ENCODE measurements at places on chromosomes 13 and 19. TPM values are rescaled to one million over a fixed set of nuclear protein-coding genes. Genes with fewer than 3 reads are reported as not detected.

DNA sequence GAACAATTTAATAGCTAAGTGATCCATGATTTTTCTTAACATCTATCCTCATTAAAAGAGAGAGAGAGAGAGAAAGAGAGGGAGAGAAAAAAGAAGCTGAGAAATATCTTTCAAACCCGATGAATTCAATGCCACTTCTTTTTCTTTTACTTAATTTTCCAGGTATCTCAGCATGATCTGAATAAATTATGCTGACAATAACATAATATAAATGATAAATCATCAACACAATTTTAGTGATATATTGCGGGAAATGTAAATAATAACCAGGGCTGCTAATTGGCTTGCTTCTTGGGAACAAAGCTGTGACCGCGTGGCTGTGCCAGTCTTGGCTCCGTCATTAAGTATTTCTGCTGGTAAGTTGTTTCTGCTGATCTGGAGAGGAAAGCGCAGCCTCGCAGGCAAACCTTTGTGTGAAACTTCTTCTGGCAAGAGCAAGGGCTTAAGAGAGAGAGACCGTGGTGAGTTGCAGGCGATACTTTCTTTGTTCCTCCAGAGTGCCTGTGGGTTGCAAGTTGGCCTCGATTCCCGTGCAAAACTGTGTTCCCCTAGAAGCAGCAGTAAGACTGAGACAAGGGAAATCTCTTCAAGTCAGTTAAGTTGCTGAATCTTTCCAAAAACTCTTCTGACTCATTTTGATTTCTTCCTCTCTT, 489.1 kb upstream of the TSHZ3 start:
- H3K27me3 ChIP-seq, result no peaks in the 10 kb centered on the region
- H3K4me3 ChIP-seq, result no peak overlapping the region
- H3K27ac ChIP-seq, result no peak overlapping the region
- no peak for DNase-seq

GRCh38 chr19:16893686-16893989, 4.8 kb downstream of the F2RL3 start:
- H3K4me3 ChIP-seq, result no peak overlapping the region
- no peak for DNase-seq
- no peak overlapping the region for H3K27ac ChIP-seq
- H3K27me3 ChIP-seq, result no peaks in the 10 kb centered on the region
- H3K36me3 ChIP-seq, result no peaks in the 10 kb centered on the region
- no peaks in the 10 kb centered on the region for H3K4me1 ChIP-seq

- H3K4me1 ChIP-seq, result no peaks in the 10 kb centered on the region
- peaks cover 24% of the 10 kb centered on the region for H3K27me3 ChIP-seq
- H3K36me3 ChIP-seq, result no peaks in the 10 kb centered on the region
- DNase-seq, result no peak
- no peak overlapping the region for H3K27ac ChIP-seq
Measured at GRCh38 chr19:29526730-29527499, 1.1 kb downstream of the VSTM2B start.

DNA sequence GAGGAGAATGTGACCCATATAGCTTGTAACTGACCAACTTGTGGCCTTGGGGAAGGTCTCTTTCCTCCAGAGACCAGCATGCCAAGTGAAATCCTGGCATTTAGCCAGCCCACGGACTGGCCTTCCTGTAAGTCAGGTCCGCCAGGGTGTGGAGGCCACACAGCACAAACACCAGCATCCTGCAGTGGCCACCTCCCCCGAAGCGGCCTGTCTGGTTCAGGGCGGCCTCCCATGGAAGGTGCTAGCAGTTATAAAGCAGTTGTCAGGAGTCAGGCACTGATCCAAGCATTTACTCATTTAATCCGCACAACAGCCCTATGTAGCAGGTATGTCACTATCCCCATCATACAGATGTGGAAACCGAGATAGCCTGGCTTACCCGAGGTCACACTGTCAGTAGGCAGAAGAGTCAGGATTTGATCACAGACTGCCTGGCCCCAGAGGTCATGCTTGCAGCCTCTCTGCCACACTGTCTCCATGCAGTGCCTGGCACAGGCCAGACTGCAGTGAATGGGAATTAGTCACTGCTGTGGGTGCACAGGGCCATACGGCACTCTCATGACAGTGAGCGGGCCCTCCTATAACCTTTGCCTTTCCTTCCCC, 36.7 kb downstream of the CAPN12 start:
- no peak overlapping the region for H3K4me3 ChIP-seq
- H3K4me1 ChIP-seq, result peaks cover 16% of the 10 kb centered on the region
- peaks cover 80% of the 10 kb centered on the region for H3K36me3 ChIP-seq

DNA sequence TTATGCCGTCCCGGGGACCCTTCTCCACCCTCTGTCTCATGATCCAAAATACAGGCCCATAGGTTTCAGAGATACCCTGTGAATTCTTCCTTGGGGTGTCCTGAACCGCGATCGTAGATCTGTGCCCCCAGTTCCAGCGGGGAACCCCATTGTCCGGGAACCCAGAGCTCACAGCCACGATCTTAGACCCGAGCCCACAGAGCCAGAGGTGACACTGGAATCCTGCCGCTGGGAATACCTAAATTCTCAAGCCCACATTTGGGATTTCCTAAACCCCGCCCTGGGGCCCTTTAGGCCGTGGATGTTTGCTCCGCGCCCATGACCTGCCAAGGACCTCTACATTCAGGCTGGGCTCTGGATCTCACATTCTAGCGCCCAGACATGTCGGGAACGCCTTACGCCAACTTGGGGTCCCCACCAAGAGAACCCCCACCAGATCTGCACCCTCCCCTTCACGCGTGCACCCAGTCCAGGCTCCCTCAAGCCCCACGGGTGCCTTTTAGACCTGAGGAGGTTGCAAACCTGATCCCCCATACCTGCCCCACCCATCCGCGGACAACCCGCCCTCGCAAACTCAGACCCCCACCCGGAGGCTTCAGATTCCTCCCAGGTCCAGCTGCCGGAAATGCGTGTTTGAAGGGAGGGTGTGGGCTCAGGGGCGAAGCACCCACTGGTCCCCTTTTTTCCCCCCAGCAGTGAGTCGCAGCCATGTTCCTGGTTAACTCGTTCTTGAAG, 605 bp downstream of the CAPNS1 start:
- peak overlapping the region; percentile 68 for H3K4me3 ChIP-seq
- DNase-seq, result peak; percentile 56
- peaks cover 18% of the 10 kb centered on the region for H3K4me1 ChIP-seq
- H3K27me3 ChIP-seq, result no peaks in the 10 kb centered on the region
- H3K36me3 ChIP-seq, result no peaks in the 10 kb centered on the region

- H3K36me3 ChIP-seq, result no peaks in the 10 kb centered on the region
- no peaks in the 10 kb centered on the region for H3K27me3 ChIP-seq
- no peaks in the 10 kb centered on the region for H3K4me1 ChIP-seq
Measured at GRCh38 chr13:99432609-99433542, 68.4 kb upstream of the TM9SF2 start.

GRCh38 chr13:52374873-52375411, 31.0 kb downstream of the THSD1 start:
- no peak overlapping the region for H3K4me3 ChIP-seq
- no peak overlapping the region for H3K27ac ChIP-seq
- no peaks in the 10 kb centered on the region for H3K36me3 ChIP-seq
- H3K4me1 ChIP-seq, result no peaks in the 10 kb centered on the region
- H3K27me3 ChIP-seq, result no peaks in the 10 kb centered on the region

DNA sequence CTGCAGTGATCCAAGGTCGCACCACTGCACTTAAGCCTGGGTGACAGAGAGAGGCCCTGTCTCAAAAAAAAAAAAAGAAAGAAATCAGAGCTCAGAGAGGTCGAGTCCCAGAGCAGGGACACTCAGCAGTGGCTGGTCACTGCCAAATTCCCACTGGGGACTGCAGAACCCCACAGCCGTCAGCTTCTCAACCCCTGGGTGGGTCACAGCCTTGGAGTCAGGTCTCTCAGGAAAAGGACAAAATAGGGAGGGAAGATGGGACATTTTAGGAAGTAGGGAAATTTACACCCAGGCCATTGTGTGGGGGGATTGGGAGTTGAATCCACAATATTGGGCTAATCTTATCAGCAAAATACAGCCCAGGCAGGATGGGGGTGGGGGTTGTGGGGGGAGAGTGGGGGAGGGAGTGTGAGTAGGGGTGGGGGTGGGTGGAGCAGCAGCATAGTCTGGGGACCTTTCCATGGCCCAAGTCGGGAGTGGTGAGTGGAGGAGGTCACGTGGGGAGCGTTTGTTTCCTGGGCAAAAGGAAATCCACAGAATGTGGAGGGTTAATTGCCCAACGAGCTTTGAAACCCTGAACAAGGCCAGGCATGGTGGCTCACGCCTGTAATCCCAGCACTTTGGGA, 5.0 kb upstream of the CCDC194 start:
- H3K27me3 ChIP-seq, result no peaks in the 10 kb centered on the region
- H3K4me3 ChIP-seq, result no peak overlapping the region
- H3K27ac ChIP-seq, result no peak overlapping the region
- no peaks in the 10 kb centered on the region for H3K36me3 ChIP-seq
- no peaks in the 10 kb centered on the region for H3K4me1 ChIP-seq
- no peak for DNase-seq

GRCh38 chr13:101838323-101838722, 385.8 kb downstream of the ITGBL1 start:
- H3K27me3 ChIP-seq, result no peaks in the 10 kb centered on the region
- H3K36me3 ChIP-seq, result no peaks in the 10 kb centered on the region
- DNase-seq, result no peak
- no peak overlapping the region for H3K4me3 ChIP-seq
- H3K27ac ChIP-seq, result no peak overlapping the region

- no peak overlapping the region for H3K4me3 ChIP-seq
- H3K36me3 ChIP-seq, result no peaks in the 10 kb centered on the region
- no peak for DNase-seq
- H3K27me3 ChIP-seq, result no peaks in the 10 kb centered on the region
- no peak overlapping the region for H3K27ac ChIP-seq
- H3K4me1 ChIP-seq, result peaks cover 16% of the 10 kb centered on the region
Measured at GRCh38 chr19:39941615-39942365, 7.4 kb upstream of the FCGBP start.

- H3K4me1 ChIP-seq, result no peaks in the 10 kb centered on the region
- no peak for DNase-seq
Measured at GRCh38 chr13:53473397-53473796, 444.8 kb downstream of the OLFM4 start.

DNA sequence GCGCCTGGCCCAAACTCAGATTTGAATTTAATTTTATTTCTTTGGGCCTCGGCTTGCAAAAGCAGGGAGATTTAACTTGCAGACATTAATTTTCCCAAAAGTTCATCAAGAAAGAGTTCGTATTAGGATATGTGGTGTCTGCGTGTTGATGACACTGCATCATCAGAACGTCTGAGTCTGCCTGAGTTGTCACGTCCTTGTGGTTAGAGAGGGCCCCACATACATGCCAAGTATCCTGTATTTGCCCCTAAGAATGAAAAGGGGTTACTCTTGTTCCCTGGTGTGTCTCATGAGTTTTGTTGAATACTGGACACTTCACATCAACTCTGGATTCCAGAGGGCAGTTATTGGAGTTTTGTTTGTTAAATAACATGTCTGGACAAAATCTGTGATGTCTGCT, 5.6 kb upstream of the TEX29 start:
- H3K4me3 ChIP-seq, result no peak overlapping the region
- DNase-seq, result no peak
- H3K36me3 ChIP-seq, result no peaks in the 10 kb centered on the region
- no peaks in the 10 kb centered on the region for H3K27me3 ChIP-seq

- DNase-seq, result no peak
- no peaks in the 10 kb centered on the region for H3K36me3 ChIP-seq
- H3K27me3 ChIP-seq, result peaks cover 2% of the 10 kb centered on the region
- H3K27ac ChIP-seq, result no peak overlapping the region
Measured at GRCh38 chr13:111411151-111411858, 90.9 kb downstream of the TEX29 start.

DNA sequence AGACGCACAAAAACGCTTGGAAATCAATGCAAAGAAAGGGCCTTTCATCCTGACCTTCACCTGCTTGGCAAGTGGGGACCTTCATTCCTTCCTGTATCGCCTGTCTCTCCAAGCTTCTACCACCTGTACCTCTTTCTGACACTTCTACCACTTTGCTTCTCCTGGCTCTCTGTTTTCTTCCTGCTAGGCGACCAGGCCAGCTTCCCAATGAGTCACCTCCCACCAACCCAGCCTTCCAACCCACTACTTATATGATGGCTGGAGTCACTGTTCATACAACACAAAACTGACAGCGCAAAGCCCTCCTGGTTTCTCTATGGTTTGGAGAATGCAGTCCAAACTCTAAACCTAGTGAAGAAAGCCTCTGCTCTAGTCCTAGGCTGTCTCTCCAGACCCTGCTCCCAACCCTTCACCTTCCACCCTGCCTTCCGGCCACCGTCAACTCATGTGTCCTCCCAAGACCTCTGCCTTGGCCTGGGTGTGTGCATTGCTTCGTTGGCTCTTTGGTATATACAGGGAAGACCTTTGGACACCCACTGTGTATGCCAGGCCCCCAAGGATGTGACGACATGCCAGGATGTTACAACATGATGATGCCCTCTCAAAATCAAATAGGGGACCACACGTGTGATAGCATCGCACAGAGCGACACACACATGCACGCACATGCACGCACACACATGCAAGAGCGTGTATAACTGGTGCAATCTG, 148.5 kb downstream of the STK24 start:
- H3K4me3 ChIP-seq, result no peak overlapping the region
- H3K27me3 ChIP-seq, result no peaks in the 10 kb centered on the region
- no peak for DNase-seq
- H3K27ac ChIP-seq, result no peak overlapping the region
- peaks cover 12% of the 10 kb centered on the region for H3K4me1 ChIP-seq

GRCh38 chr19:6819323-6819722, 46.8 kb downstream of the VAV1 start:
- no peaks in the 10 kb centered on the region for H3K36me3 ChIP-seq
- H3K27me3 ChIP-seq, result no peaks in the 10 kb centered on the region
- H3K4me3 ChIP-seq, result no peak overlapping the region
- H3K4me1 ChIP-seq, result no peaks in the 10 kb centered on the region
- no peak overlapping the region for H3K27ac ChIP-seq

DNA sequence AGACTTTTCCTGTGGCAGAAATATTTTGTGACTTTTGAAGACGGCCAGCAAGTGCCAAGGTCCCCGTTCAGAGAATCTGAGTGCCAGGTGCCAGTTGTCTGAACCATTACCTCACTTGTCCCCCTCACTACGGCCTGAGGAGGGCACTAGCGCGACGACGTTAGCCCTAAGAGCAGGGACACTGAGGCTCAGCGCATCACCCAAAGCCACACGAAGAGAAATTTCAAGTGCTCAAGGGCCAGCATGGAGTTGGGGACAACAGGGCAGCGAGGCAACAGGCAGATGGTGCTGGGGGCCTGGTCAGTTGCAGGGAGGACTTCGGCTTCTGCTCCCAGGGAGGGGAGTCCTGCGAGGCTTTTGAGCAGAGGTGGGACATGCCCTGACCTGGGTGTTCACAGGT, 9.5 kb upstream of the TYK2 start:
- H3K4me3 ChIP-seq, result no peak overlapping the region
- peaks cover 4% of the 10 kb centered on the region for H3K36me3 ChIP-seq
- no peaks in the 10 kb centered on the region for H3K27me3 ChIP-seq
- no peak for DNase-seq

GRCh38 chr19:46620267-46620666, 4.6 kb downstream of the PTGIR start:
- no peak for DNase-seq
- H3K27ac ChIP-seq, result no peak overlapping the region
- peaks cover 15% of the 10 kb centered on the region for H3K4me1 ChIP-seq
- no peaks in the 10 kb centered on the region for H3K36me3 ChIP-seq
- H3K27me3 ChIP-seq, result no peaks in the 10 kb centered on the region

Gene KIR2DL3
- polyA plus RNA-seq, result not detected

Gene EBI3
- 0.87 TPM for polyA plus RNA-seq

Gene ZNF558
- 18.9 TPM for polyA plus RNA-seq

Gene DHDH
- polyA plus RNA-seq, result 0.30 TPM

Gene NMRK2
- polyA plus RNA-seq, result 0.33 TPM

Gene PCP2
- 35.6 TPM for polyA plus RNA-seq

Gene PHLDB3
- polyA plus RNA-seq, result 22.3 TPM

Gene TUBA3C
- not detected for polyA plus RNA-seq

Gene VSTM2B
- not detected for polyA plus RNA-seq

Gene LILRB5
- 1.4 TPM for polyA plus RNA-seq

Gene AP1M2
- polyA plus RNA-seq, result 55.3 TPM

Gene KLK12
- polyA plus RNA-seq, result not detected

Gene SRRM5
- polyA plus RNA-seq, result 0.87 TPM

Data from pancreas (tissue), 10 donors.